ENCODE measurements at places on chromosomes 5 and 9.

GRCh38 chr9:22065431-22066200, 56.5 kb upstream of the CDKN2B start:
- no peak for DNase-seq

DNA sequence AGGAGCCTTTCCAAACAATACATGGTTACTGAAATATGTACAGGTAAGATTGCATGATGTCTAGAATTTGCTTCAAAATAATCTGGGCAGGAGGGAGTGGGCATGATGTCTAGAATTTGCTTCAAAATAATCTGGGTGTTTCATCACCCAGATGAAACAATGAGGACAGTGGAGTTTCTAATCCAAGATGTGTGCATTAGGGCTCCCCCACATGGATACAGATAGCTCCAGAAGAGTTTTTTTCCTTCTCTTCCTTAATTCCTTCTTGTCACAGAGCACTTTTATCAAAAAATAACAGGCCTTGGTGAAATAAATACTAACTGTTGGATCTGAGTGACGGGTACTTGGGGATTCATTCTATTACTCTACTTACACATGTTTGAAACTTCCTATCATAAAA, 14.9 kb downstream of the ATOX1 start:
- DNase-seq, result no peak

DNA sequence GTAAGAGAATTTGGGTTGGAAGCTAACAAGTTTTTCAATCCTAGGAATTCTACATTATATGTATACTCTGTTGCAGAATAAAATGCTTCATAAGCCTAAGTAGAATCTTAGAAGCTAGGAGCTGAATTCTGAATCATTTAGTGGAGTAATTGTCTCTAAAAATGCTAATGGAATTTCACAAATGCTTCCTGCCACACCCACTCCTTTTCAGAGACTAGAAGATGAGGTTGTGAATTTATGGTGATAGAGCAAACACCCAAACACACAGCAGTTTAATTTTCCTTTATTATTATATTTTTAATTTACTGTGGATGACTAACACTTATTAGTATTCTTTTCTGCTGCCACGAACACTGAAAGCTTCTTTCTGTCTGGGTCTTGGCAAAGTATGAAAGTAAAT, 208.0 kb upstream of the PDE4D start:
- DNase-seq, result no peak

GRCh38 chr9:28301281-28301680, 728.0 kb upstream of the C9orf72 start:
- DNase-seq, result no peak

DNA sequence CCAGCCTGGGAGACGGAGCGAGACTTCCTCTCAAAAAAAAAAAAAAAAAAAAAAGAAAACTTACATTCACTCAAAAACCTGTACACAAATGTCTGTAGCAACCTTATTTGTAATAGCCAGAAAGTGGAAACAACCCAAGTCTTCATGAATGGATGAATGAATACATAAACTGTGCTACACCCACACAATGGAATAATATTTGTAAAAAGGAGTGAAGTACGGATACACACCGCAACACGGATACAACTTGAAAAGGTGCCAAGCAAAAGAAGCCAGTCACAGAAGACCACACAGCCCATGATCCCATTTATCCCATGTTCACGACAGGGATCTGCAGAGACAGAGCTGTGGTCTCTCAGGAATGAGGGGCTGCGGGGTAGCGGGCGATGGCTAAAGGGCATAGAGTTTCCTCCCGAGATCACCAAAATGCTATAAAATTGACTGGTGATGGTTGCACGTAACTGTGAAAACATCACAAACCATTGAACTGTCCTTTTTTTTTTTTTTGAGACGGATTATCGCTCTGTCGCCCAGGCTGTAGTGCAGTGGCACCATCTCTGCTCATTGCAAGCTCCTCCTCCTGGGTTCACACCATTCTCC, 76.2 kb upstream of the COL5A1 start:
- no peak for DNase-seq

DNA sequence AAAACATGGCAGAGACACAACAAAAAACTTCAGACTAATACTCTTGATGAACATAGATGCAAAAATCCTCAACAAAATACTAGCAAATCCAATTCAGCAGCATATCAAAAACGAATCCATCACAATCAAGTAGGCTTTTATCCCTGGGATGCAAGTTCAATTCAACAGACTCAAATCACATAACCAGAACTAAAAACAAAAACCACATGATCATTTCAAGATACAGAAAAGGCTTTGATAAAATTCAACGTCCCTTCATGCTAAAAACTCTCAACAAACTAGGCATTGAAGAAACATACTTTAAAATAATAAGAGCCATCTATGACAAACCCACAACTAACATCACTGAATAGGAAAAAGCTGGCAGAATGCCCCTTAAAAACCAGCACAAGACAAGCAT, 93.6 kb downstream of the TUSC1 start:
- DNase-seq, result no peak

DNA sequence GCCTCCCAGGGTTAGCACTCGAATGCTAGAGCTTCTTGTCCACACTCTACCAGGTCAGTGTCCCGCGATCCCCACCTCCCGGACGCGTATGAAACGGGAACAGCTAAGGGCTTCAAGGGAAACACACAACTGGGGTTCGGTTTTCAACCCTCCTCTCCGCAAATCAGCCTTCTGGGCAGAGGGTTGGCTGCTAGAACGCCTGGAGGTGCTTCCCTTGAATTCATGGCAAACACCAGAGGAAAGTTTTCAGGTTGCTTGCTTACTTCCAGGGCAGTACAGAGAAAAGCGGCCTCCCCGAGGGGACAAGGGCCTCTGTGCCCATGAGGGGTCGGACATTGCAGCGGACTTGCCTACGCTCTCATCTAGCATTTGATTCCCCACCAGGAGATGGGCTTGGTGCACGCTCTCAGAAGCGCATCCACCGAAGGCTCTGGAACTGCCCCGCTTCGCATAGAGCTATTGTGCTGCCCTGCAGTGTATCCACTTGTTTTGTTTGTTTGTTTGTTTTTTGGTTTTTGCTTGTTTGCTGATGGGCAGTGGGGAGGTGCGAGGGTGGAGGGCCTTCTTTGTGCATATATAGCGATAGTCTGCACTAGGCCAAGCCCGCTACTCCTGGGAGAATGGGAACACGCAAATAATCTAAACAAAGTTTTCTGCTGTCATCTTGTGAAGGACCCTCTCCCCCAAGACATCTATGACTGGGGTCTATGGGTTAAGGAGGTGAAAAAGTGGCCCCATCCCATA, 1.3 kb upstream of the DMRT3 start:
- DNase-seq, result peak; percentile 5

DNA sequence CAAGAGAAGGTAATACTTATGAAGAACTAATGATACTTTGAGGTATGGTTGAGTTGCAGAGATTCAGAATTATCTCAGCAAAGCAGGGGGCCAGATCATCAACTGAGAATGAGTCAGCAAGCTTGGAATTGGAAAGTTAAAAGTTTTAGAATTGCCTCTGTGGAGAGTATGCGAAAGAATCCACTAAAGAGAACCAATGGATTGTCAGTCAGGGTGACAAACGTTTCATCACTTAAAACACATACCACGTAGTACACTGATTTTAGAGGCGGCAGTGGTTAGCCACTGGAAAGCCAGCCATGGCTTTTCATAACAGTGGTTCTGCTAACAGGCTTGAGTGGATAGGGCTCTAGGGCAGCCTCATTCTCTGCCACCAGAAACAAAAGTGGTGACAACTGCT, 30.7 kb downstream of the AOPEP start:
- no peak for DNase-seq

DNA sequence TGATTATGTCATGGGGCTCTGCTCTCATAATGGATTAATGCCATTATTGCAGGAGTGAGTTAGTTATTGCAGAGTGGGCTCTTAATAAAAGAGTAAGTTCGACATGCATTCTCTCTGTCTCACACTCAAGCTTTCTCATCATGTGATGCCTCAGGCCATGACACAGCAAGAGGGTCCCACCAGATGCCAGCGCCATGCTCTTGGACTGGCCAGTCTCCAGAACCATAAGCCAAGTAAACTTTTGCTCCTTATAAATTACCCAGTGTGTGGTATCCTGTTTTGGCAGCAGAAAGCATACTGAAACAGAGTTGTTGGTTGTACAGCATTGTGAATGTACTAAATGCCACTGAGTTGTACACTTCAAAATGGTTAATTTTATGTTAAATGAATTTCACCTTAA, 138.1 kb downstream of the MYO10 start:
- DNase-seq, result no peak

DNA sequence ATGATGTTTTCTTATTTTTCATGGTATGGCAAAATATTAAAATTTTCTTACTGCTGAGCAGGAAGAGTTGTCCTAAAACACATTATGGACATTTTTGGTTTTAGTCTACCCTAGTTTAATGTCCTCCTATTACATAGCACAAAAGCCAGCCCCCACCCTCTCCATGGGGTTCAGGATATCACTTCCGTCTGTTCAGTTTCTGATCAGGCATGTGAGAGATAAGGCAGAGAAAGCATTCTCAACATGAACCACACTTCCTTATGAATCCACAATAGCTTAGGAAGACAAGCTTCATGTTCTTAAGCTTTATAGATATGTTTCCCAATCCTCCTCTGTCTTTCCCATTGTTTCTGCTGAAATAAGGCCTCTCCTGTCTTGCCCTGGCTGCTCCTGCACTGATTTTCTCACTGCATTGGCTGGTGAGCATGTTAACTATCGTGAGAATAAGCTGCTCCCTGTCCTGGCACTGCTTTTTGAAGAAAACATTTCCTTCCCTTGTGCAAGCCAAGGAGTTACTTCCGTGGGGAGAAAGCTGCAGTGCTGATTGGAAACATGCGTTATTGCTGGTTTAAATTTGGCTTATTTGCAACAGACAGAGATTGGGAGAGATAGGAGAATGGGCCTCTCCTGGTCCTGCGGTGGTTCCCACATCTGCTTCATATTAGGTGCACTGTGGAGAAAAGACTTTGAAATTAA, 260.3 kb upstream of the RPS23 start:
- DNase-seq, result no peak

- DNase-seq, result no peak
These were observed 132.0 kb upstream of the FSTL4 start for GRCh38 chr5:133744051-133744959.

DNA sequence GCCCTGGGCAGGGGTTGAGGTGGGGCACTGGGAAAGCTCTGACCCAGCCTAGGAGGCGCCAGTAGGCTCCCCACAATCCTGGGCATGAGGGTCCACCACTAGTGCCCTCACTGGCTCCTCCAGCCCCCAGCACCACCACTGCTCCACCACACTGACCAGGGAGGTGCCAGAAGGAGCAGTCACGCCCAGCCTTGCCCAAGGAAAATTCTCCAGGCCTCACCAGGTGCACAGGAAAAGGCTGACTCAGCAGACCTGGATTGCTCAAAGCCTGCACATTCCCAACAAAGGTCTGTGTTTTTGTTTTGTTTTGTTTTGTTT, 62.9 kb downstream of the ZNF354C start:
- no peak for DNase-seq

DNA sequence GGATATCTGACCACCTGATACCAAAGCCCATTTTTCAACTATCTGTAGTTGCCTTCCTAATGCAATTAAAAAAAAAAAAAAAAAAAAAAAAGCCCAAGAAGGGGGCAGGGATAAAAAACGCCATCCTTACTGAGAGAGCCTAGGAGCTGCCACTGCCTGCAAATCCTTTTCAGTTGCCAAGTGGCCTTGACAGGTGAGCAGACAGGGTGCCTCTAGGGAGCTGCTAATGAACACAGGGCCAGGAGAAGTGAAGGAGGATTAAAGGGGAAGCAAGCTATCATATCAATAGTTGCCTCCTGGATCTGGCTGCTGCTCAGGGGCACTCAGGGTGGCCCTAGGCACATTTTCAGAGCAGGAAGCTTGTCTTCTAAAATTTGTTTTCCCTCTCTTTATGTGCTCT, 547.4 kb downstream of the TLE1 start:
- DNase-seq, result no peak

GRCh38 chr9:125816321-125816720, 69.1 kb downstream of the PBX3 start:
- no peak for DNase-seq

DNA sequence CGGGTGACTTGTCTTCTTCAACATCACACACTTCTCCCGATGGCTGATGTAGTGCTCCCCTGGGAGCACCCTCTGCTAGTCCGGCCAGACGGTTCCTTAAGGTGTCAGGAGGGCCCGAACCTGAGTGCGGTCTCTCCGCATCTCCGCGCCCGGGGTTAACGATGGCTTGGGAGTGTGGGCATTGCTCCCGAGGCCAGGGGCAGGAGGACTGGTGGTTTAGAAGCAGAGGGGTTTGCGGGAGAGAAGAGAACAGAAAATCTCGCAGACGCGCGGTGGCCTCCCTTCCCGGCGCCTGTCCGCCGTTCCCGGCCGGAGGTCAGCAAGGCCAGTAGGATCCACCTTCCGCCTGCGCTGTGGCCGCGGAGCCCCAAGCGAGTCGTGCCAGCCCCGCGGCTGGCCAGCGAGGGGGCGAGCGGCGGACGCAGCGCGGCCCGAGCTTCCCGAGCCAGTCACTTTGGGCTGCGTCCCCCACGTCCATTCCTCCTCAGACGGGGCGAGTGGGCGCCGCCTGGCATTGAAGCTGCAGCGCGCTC, 700 bp downstream of the CDO1 start:
- no peak for DNase-seq

DNA sequence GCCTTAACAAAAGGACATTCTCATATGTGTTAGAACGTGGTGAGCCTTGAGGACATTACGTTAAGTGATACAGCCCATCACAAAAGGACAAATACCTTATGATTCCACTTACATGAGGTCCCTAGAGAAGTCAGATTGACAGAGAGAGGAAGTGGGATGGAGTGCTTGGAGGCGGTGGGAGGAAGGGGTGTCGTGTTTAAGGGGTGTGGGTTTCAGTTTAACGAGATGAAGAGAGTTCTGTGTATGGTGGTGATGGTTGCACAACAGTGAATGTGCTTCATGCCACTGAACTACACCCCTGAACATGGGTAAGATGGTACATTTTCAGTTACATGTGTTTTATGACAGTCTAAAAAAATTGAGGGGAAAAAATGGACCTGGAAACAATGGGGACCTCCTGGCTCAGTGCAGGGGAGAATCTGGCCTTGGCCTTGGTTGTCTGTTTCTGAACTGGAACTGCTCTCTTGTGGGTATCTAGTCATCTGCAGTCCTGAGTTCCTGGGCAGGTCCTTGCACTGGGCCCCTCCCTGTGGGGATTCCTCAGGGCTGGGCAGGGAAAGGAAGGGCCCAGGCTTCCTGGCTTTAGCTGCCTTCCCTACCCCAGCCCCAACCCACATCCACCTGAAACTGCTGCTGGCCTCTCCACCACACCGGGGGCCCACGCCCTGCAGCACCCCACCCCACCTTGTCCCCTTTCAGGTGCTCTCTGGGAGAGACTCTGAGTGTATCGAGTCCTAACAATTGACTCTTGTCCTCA, 17.8 kb downstream of the LRRC8A start:
- DNase-seq, result no peak

GRCh38 chr9:110808599-110808980, 140.0 kb downstream of the MUSK start:
- no peak for DNase-seq

- no peak for DNase-seq
These were observed 6.2 kb downstream of the TENT4A start for GRCh38 chr5:6719417-6719816.

GRCh38 chr9:87725900-87726709, at the start of gene CTSL:
TSS of gene CTSL (plus strand) at chr9:87726119. CDS start at chr9:87727604, 1,485 bp downstream.
- DNase-seq, result peak; percentile 5

GRCh38 chr5:101424530-101425175, 521.6 kb upstream of the ST8SIA4 start:
- no peak for DNase-seq

GRCh38 chr5:41903382-41903891, 707 bp upstream of the RIMOC1 start:
- DNase-seq, result no peak
